ENCODE measurements at places on chromosomes 11 and 22.

DNA sequence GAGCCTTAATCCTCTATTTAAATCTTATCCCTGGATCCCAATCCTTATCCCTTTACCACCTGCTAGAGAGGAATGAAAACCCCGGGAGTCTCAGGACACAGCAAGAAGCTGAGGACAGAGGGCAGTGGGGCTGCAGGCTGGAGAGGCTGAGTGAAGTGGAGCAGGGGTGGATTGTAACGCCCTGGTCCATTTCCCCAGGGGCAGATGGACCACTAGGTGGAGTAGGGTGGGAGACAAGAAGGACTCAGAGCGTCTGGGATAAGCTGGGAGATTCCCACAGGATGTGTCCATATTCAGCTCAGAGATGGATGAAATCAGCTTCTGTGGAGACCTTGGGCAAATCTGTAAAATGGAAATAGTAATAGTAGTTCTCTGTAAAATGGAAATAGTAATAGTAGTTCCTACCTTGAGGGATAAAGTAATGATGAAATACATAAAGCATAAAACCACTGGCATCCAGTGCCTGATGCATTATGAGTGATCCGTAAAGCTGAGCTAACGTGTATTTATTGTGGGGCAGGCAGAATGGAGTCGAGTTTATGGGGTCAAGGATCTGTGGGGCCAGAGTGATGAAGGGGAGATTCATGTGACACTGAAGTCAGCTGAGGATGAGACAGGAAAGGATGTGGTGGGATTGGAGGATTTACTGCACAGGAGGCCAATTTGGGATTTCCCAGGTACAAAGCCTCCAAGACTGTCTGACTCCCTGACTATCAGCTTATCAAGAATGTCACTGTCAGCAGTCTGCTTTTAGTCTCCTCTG is 1.9 kb upstream of the ROBO4 start:
- DNase-seq = no peak

DNA sequence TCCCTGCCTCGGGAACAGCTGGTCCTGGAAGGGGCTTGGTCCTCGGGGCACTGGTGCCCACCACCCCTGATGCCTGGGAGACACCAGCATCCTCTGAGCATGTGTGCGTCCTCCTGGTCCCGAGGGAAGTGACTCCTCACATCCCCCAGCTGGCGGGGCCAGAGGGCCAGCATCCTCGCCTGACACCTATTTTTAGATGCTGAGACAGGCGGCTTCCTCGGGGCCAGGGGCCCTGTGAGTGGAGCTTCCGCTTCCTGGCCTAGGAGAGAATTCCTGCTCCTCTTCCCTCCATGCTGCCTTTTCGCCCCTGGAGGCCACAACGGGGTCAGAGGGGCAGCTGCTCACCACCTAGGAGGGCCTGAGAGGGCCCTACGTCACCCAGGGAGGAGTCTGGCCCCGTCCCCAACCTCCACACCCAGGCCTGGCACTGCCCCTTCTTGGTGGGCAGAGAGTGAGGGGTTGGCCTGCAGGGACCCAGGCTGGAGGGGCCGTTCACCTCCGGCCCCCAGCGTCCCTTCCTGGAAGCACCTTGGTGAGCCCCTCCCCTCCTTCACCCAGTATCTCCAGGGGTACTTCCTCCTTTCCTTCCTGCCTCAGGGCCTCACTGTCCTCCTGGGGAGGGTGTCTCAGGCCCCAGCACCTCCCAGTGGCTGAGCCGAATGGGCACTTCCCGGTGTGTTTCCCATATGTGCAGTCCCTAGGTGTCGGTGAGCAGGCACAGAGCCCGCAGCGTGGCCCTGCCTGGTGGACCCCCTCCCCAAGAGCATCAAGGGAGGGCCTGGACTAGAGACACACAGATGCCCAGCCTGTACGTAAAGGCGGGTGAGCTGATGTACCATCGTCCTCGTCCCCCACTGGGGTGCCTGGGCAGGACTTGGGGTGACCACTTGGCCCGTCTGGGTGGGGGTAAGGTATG is 6.1 kb downstream of the CD81 start:
- no peak for DNase-seq

GRCh38 chr11:64654439-64654838 is 63.4 kb downstream of the SLC22A12 start:
- no peak for DNase-seq

GRCh38 chr11:120089036-120090001 is 48.6 kb downstream of the TRIM29 start:
- no peak for DNase-seq

DNA sequence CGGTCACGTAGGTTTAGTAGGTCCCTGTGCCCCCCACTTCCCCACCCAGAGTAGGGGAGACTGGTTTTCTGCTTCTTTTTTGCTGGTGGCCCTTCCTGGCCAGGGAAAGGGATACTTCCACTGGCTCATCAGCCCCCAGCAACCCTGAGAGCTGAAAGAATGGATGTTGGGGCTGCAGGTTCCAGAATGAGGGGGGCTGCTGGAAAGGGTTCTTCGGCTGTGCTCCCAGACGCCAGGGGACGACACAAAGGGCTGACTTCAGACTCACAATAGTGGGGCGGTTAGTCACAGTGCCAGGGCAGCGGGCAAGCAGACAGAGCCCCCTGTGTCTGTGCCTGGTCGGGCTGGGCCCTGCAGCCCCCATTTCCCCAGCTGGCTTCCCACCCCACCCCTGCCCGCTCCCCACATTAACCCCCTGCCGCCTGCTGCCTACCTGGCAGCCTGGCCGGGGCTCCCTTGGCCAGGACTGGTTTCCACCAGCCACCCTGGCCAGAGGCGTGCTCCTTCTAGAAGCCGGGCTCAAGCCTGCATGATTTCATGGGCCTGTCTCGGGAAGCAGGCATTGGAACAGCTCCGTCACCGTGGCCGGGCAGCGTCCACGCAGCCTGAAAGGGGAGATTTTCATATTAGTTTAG is 79.1 kb upstream of the WNT7B start:
- no peak for DNase-seq

GRCh38 chr22:47057916-47058585 is 295.6 kb downstream of the TBC1D22A start:
- no peak for DNase-seq

DNA sequence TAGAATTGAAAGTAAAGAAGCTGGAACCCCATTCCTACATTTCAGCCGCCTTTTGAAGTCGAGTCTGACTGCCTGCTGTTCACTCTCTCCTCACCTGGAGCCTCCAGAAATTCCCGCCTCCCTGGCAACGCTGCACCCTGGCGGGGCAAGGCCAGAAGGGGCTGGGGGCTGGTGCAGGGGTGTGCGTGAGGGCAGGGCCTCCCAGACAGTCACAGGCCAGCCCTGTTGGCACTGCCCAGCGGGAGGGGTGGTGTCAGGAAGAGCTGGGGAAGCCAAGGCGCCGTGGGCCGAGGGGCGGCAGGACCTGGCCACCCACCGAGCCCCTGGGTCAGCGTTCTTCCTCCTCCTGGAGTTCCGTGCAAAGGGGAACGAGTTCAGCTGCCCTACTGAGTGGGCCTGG is 123.2 kb downstream of the KCNQ1OT1 start:
- no peak for DNase-seq

- DNase-seq = no peak
These were observed 2.4 kb upstream of the CECR2 start for GRCh38 chr22:17366830-17367229.

Measured in GM18507 (cell line).